Neural progenitor cell (in vitro differentiated cells): ENCODE measurements at places on chromosomes 12 and 14.

DNA sequence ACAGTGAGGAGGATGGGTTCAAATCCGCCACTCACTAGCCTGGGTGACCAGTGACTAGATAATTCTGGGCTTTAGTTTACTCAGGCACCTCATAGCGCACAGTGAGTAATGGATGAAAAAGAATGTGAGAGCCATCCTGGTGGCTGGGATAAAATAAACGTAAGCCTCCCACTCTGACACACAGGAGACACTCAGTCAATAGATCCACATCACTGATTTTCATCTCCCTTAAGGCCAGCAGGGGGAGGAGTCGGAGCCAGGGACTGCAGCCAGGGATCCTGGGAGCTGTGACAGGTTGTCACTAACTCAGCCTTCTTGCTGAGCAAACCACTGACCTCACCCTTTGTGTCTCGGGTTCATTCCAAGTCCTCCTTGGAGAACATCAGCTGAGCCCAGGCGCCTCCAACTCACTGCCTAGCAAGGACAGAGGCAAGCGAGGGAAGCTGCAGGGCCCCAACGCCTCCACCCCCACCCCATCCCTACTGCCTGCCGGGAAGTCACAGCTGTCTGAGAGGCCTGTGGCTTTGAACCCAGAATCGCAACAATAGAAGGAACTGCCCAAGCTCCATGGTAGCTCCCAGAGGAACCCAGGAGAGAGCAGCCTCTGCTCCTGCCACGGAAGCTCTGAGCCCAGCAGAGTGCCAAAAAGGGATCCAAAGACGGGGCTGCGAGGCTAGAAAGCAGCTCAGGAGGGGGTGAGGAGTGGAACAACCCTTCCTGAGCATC lies 30.7 kb downstream of the PXN start:
- DNase-seq, result peak; percentile 71

DNA sequence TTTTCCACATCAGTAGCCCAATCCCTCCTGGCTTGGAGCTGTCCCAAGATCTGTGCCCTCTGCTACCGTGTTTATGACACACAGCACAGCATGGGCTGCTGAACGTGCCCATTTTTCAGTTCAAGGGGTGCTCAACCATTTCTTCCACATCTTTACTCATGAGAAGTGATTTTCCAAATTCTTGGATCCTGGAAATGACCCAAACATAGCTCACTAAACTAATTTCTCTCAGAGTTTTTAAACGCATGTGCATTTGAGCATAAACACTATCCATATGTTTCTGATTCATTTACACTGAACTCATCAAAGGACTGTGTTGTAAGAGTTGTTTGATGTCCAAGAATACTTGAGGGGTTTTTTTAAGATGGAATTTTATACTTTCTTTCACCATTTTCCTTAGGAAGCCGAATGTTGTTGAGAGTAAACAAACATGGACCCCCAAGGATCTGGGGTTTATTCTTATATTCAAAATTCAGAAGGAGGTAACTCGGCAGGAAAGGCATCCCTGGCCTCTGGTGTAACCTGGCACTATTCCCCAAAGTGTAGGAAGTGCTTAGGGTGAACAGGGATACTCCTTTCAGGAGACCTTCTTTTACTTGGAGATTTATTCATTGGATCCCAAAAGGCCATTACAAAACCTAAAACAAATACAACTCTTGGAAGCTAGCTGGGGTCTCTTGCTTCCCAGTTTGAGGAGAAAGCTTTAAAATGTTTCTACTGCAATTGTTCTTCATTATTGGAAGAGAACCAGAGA lies 215.0 kb downstream of the BMP4 start:
- DNase-seq, result no peak

GRCh38 chr12:89540586-89540985 lies 14.7 kb upstream of the POC1B start:
- no peak for DNase-seq

GRCh38 chr12:68036642-68037041 lies 47.4 kb downstream of the IFNG-AS1 start:
- DNase-seq, result no peak

- no peak for DNase-seq
Observed at GRCh38 chr12:51822956-51823355, 25.6 kb downstream of the FIGNL2 start.

DNA sequence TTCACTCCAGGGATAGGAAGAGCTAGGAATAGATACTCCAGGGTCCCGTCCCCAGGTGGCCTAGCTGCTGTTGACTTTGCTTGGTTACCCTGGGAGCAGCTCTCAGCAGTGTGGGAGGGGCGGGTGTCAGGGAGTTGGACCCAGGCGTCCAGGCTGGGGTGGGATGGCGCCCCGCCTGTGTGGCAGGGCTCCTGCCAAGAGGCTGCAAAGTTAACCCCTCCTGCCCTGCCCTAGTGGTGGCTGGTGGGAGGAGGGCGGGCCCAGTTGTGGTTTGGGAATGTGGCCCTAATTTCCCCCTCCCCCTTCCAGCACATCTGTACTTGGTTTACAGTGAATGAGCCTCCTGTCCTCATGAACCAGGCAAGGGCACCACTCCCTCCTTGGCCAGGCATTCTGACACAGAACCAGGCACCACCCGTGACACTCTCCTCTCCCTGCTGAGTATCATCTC lies 1.7 kb upstream of the RARG start:
- no peak for DNase-seq

DNA sequence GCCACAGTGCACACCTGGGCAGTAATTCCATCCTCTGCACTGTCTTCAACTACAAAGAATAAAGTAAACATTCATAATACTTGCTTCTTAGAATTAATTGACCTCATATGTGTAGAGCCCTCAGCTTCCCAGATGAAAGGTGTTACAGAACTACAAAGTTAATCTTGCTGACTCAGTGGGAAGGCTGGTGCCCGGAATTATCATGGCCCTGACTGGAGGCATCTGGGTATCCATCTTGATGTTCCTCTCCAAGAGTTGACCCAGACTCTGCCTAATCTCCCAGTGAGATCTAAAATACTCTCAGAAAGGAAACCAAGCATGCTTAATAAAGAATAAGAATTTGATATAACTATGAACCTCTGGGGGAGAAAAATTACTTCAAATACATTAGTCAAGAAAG lies 147.0 kb upstream of the ARID2 start:
- no peak for DNase-seq

DNA sequence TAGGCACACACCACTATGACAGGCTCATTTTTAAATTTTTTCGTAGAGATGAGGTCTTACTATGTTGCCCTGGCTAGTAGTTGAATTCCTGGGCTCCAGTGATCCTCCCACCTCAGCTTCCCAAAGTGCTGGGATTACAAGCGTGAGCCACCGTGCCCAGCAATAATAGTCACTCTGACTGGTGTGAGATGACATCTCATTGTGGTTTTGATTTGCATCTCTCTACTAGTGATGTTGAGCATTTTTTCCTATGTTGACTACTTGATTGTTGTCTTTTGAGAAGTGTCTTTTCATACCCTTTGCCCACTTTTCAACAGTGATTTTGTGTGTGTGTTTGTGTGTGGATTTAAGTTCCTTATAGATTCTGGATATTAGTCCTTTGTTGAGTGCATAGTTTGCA lies 26.3 kb downstream of the ATP2A2 start:
- DNase-seq, result no peak

- peak; percentile 81 for DNase-seq
Observed at GRCh38 chr12:57621497-57622292, 10.5 kb downstream of the ARHGEF25 start.

DNA sequence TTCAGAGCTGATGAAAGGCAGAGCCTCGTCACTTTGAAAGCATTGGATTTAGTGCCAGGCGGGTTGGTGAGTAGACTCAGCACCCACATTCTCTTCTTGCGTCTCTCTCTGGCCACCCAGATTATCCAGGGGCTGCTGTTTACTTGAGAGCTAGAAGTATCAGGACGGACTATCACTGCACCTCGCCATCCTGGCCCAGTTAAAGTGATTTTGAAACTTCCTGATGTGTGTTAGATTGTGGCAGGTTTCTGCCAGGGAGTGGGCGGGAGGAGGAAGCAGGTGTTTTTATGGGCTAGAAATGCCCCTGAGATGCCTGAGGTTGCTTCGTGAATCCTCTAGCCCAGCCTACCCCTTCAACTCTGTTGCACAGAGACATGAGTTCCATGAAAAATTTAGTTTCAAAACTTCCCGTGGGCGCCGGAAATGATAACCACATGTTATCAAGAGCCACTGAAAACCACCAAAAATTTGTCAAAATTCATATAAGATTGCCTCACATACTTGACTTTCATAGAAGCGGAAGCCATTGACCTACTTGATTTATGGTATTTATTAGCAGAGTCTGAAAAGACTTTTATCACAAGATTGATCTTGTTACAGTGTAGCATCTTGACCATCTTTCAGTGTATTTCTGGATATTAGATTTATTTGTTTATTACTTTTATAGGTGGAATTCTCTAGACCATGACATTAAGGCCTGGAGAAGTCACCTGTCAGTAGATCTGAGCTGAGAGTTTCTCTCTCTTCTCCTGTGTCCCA lies 466.0 kb downstream of the RAD51B start:
- DNase-seq, result no peak

GRCh38 chr14:70955543-70956480 lies 48.6 kb downstream of the PCNX1 start:
- peak; percentile 38 for DNase-seq

DNA sequence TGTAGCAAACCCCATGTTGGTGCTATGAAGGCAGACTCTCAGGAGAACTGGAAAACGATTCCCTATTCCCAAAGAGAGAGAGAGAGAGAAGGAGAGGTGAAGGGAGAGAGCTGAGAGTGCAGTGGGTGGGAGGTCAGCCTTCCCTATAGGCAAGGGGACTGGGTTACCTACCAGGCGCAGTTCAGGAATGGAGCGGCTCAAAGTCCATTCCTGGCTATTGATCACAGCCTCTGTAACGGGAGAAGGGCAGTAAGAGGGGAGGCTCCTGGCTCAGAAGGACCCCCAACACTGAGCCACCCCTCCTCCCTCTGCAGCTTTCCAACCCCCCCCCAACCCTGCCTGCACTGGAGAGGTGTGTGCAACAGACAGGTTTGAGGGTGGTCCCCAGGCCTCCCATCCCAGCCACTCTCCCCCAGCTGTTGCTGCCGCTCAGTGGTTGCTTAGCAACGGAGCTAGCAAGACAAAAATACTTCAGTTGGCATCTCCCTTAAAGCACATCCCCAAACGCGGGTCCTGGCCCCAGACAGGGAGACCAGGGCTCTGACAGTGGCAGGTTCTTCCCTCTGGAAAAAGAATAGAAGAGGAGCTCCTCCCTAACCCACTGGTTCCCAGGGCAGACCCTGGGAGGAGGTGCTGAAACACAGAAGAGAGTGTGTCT lies 3.2 kb downstream of the AGAP2 start:
- DNase-seq, result peak; percentile 69

- DNase-seq, result no peak
Observed at GRCh38 chr12:31456562-31456961, 130.6 kb upstream of the SINHCAF start.

DNA sequence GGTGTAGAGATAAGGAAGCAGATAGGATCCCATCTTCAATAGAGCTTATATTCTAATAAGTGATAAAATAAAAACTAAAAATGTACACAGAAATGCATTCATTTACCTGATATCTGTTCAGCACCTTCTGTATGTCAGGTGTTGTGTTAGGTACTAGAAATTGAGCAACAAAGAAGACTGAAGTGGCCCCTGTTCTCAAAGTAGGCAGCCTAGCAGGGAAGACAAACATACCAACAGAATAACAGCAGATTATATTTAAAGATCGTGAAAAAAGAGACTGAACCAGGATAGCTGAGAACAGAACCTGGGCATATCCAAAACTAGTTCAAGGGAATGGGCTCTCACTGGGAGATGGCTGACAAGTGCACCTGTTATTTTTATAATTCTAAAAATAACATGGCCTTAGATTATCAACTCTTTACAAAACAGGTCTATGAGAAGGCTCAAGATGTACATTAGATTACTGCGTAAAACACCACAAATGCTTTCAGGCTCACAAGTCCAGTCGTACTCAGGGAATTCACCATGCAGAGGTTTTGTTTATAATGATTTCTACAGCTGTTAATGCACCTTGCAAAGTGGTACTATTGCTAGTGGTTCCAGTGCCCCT lies 16.4 kb downstream of the ANO6 start:
- no peak for DNase-seq

GRCh38 chr12:23867794-23868193 lies 81.7 kb downstream of the SOX5 start:
- DNase-seq, result no peak

- no peak for DNase-seq
Observed at GRCh38 chr14:23532658-23533057, 18.9 kb downstream of the ZFHX2 start.

GRCh38 chr14:104756477-104757237 lies 3.7 kb downstream of the SIVA1 start:
- no peak for DNase-seq

DNA sequence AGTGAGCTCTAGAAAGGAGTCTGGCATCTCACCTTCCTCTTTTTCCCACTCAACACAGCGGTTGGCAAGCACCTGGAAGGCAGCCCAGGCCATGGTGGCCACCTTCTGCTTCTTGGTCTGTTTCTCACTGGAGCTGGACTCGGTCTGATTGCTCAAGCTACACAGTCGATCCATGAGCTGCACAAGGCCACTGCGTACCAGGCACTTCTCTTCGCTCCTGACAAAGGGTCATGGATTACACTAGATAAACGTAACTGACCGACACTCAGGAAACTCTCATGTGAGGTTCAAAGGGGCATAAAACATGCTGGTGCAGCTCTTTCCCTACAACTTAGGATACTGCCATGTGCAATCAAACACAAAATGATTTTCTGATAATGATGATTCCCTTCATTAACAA lies 113.7 kb downstream of the TRAFD1 start:
- no peak for DNase-seq

DNA sequence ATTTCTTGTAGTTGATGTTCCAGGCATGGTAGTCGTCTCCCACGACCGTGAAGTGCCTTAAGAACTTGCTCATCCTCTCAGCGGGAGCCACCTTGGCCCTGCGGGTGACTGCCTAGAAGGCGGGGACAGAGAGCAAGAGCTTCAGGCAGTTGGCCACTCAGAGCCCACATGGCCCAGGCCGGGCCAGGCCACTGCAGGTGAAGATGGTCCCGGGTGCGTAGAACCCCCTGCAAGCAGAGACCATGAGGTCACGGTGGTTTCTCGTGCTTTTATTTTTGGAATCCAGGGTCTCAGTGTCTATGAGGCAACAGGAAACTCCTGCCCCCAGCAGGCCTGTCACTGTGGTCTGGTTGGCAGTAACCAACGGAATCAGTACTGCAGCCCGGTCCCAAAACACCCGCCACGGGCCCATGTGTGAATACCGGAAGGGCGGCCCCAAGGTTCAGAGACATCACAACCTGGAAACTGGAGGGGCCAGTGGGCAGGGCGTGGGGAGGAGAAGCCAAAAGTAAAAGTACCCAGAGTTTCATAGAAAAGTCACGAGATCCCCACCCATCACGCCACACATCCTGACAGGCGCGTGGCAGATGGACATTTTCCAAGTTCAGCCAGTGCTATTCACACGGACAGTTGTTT lies 27.5 kb downstream of the HVCN1 start:
- no peak for DNase-seq
